ENCODE measurements at places on chromosomes 13 and 19. TPM values are rescaled to one million over a fixed set of nuclear protein-coding genes. Genes with fewer than 3 reads are reported as not detected.

PPP2R1A gene
- total RNA-seq = 139 TPM

DNA sequence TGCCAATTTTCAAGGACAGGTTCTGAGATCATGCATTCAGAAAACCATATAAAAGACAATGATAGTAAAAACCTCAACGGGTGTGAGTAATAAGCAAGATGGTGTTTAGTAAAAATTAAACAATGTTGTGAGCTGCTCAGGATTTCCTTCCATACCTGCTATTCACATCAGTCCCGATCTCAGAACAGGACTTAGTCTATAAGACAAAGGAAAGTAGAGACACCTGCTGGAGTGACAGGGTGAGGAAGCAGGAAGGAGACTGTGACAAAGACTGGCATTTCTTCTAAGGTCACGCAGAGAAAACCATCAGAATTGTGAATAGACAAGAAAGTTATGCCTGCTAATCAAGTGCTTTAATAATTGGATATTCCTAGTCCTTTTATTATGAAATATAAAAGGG is 648.0 kb downstream of the DACH1 start:
- DNase-seq = no peak

TMEM255B gene
- 34.8 TPM for total RNA-seq

DNA sequence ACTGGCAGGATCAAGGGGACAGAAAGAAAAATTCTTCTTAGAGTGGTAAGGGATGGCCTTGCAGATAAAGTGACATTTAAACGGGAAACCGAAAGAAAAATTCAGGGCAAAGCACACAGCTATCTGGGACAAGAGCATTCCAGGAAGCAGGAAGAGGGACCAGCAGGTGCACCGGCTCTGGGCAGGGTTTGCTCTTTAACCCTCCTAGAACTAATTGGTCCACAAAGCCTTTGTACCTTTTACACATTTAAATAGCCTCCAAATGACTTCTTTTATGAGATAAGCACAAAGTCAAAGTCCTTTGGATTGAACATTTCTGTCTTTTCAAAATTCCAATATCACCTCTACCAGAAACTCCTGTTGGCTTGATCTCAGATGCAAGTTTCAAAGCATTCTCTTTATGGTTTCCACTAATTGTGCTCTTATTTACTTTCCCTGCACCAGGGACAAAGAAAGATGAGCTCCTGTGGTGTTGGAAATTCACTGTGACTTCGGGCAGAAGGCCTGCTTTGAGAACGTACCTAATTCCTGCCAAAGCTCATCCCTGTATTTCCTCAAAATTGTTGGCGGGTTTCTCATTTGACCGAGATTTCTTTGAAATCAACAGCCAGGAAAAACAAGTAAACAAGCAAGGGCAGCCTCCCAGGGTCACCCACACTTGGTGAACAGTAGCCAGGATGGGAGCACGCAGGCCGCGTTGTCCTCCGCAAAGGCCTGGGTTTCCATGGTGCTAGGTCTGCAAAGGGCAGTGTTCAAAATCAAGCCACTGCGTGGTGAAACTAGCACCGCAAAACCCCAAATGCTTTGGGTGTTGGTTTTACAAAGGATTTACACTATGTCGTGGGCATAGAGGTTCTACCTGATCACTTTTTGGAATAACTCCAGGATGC is 98.6 kb downstream of the IRS2 start:
- DNase-seq = no peak

C19orf38 gene
- 2.7 TPM for total RNA-seq

Measured in sciatic nerve (tissue), 2 donors.